ENCODE measurements at places on chromosomes 11 and 22.

DNA sequence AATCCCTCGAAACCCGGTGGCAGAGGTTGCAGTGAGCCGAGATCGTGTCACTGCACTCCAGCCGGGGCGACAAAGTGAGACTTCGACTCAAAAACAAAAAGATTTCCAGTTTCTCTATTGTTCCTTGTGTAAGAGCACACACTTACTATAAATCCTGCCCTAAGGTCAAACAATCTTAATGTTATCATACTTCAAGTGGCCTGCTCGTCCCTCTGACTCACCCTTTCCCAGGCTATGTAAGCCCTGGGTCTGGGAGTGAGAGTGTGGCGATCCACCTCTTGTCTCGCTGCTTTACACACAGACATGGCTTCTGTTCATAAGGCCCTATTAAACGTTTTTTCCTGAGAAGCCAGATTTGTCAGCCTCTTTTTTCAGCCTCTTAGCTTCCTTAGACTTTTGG lies 24.4 kb upstream of the A4GALT start:
- DNase-seq: no peak

GRCh38 chr11:125464666-125465065 lies 31.4 kb downstream of the FEZ1 start:
- DNase-seq: no peak

GRCh38 chr11:105000167-105000566 lies 22.8 kb downstream of the CASP5 start:
- DNase-seq: no peak

DNA sequence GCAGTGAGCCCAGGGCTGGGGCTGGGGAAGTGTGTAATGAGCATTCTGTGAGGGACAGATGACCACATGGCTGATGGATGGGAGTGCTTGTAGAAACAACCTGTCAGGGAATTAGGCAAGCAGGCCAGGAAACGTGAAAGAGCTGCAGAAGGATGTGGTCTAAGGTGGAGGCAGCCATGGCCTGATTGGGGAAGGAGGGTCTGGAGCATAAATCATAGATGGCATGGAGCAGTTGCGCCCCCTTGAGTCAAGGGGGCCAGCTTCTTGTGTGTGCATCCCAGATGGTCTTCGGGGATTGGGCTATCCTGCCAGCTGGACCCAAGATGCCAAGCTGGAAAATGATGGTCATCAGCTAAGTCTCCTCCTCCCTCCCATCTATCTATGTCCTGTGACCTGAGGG lies 119.4 kb upstream of the CLPB start:
- DNase-seq: no peak
